ENCODE measurements at places on chromosomes 6 and 20.

GRCh38 chr6:113352029-113352801 is 504.9 kb upstream of the MARCKS start:
- DNase-seq = peak; percentile 72

DNA sequence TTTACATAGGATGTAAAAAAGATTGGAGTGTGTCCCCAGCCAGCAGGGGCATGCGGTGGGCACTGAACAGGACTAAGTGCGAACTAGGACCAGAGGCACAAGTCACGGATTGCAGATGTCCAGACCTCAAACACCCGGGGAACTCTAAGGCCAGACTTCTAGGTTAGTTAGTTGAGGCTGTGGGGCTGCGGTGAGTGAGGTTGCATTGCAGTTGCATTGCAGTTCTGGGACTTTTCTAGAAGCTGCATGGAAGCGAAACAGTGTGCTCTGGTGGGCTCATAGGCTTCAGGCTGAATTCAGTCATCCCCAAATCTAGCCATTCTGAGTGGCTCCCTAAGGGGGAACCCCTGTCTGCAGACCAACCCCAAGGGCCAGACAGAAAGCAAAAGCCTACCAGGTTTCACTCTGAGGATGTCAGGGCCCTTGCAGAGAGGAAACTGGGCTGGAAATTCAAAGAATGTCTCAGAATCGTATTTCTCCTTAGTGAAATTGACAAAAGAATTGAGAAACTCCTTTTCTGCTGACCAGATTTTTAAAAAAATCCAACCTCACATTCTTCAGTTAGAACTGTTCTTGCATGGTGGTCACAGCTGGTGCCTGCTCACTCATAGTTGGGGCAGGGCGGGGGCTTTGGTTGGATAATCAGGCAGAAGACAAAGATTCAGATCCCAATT is 182.8 kb downstream of the ZDHHC14 start:
- DNase-seq = no peak

DNA sequence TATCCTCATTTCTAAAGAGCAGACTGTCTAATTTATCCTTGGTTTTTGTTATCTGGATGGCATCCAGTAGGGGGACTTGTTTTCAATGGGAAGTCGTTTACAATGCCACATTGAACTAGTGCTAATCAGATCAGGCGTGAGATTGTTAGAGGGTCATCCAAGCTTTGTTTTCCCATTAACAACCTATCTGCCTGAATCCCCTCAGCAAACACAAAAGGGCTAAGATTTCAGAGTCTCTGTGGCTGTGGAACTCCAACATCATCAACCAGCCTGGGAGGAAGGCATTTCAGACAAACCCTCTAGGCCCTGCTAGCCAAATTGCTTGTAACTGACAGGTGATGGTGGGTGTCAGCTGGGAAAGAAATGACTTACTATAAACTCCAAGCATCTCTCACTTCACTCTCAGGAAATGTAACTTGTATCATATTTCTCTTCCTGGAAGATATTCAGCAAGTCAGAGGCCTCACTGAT is 47.7 kb downstream of the COL19A1 start:
- no peak for DNase-seq

GRCh38 chr6:1023229-1023628 is 288.7 kb upstream of the FOXQ1 start:
- no peak for DNase-seq

- no peak for DNase-seq
Observed at GRCh38 chr6:109799129-109799528, 108.0 kb downstream of the FIG4 start.

GRCh38 chr6:44567406-44567805 is 179.9 kb downstream of the CDC5L start:
- DNase-seq = no peak

GRCh38 chr6:13531956-13532355 is 42.4 kb upstream of the SIRT5 start:
- no peak for DNase-seq

DNA sequence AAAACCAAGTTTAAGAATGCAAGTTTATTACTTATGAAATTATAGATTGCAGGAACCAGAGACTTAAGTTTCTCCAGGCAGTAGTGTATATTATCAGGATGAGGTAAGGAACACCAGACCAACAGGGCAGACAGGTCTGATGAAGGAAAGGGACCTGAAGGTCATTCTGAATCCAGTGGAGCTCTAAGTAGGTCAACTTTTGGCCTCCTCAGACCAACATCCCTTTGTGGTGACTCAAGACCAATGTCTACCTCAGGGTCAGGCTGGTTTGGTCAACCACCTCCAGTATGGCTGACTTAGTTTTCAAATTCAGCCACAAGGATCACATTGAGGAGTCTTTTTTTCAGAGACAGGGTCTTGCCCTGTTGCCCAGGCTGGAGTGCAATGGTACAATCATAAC is 38.7 kb upstream of the TFAP2A start:
- no peak for DNase-seq

DNA sequence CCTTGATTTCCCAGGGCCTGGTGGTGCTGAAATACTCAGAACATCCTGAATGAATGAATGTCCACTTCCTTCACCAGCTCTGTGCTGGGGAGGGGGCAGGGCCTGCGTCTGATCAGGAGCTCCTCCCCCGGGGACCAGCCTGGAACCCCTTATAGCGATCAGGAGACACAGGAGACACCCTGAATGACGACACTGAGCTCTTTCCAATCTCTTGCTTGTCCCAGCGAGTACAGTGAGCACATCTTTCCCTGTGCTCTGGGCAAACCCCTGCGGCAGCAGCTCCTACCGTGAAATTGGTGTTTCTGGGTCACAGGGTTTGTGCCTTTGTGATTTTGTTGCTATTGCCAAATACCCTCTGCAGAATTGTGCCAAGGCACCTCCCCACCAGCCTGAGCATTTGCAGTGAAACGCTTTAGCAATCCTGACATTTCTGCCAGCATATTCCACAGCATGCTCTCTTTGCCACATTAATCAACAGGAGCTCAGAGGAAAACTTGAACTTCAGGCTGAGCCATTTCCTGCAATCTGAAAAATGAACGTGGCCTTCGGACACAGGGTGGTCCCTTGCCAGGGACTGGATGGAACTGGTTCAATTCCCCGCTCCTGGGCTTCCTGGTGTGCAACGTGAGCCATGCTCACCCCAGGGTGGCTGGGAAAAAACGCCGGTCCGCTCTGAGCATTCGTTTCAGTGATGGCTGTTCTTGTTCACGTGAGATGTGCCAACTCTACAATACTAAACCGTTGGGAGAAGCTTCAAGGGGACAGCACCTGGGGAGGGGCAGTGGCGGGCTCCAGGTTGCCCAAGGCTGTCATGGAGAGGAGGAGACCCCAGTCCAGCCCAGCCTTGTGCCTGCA is 23.1 kb upstream of the MRGBP start:
- DNase-seq = peak; percentile 89

DNA sequence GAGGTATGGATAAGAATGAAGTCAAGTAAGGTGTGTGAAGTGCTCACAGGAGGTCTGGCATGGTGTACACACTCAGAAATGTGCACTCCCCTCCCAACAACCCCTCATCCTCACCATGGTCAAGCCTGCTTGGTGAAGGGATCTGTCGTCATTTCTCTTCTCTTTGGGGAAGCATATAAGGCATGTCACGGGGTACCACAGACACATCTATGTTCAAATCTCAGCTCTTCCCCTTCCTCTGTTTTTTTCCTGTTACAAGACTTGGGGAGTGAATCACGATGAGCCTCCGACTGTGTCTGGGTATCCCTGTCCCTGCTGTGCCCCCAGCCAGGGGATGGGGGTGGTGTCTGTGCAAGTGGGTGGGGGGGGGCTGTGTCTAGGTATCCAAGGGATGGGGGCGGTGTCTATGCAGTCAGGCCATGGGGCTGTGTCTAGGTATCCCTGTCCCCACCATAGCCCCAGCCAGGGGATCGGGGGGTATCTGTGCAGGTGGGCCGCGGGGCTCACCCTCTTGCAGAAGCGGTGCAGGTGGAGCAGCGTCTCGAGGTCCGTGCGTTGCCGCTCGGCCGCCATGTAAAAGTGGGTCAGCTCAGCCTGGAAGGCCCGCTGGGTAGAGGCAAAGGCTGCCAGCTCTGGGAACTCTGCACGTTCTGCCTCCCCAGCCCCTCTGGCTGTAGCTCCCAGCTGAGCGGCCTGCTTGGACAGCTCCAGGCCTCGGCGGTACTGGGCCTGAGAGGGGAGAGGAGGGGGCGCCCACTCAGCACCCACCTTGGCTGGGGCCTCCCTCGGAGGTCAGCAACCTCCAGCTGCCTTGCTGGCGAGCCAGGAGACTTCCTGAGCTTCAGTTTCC is 43.6 kb downstream of the KIAA1755 start:
- DNase-seq = no peak

- no peak for DNase-seq
Observed at GRCh38 chr20:51643390-51643789, 100.9 kb upstream of the NFATC2 start.

DNA sequence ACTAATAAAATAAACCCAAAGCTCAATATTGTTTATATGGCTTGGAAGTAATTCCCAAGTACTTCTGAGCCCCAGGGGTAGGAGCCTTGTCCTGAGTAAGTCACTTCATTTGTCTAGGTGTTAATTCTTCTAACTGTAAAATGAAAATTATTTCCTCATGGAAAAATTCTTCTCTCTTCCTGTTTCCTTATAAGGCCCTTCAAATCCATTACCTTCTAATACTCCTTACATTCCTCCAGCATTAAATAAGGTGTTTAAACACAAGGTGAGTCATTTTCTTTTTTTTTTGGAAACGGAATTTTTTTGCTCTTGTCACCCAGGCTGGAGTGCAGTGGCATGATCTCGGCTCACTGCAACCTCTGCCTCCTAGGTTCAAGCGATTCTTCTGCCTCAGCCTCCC is 41.9 kb downstream of the PRR18 start:
- peak; percentile 16 for DNase-seq

- peak; percentile 73 for DNase-seq
Observed at GRCh38 chr20:25336561-25337422, 53.8 kb downstream of the ABHD12 start.

DNA sequence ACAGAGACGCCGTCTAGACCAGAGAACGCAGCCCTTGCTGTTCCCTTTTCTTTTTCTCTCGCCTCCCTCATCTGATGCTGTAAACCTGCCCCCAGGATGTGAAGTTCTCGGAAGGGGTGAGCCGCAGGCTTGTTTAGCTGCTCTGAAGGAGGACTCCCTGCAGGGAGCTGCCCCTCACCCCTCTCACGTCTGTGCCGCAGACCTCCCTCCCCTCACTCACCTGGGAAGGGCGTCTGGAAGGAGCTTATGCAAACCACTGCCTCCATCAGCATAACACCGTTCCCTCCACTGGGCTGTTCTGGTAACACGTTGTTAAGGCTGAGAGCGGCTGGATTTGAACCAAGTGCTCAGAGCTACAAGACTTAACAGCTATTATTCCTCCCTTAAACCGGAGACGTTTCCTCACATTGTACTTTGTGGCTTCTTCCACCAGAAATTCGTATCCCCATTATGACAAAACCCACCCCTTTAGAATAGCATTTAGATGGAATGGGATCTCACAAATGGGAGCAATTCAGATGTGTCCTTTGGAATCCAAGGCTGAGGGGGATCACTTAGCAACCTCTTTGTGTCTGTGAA is 99.8 kb downstream of the SMOC2 start:
- DNase-seq = no peak

DNA sequence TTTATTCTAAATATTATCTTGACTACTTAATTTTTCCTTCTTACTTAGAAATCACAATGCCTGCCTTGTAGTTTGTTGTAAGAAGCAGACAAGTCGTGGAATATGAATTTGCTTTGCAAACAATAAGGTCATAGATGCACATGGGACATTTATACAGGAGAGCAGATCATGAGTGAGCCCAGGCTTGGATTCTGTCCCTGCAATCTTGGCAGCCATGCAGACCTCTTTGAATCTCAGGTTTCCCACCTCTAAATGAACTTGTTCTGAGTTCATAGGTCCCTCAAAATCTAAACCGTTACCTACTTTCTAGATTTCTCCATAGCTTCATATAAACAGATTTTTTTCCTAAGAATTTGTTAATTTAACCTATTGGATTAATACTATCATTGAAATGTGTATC is 19.5 kb downstream of the KIAA0408 start:
- DNase-seq = no peak

GRCh38 chr20:14829906-14830305 is 492.5 kb upstream of the FLRT3 start:
- no peak for DNase-seq

- DNase-seq = no peak
Observed at GRCh38 chr6:87832025-87832825, 130.2 kb upstream of the AKIRIN2 start.

DNA sequence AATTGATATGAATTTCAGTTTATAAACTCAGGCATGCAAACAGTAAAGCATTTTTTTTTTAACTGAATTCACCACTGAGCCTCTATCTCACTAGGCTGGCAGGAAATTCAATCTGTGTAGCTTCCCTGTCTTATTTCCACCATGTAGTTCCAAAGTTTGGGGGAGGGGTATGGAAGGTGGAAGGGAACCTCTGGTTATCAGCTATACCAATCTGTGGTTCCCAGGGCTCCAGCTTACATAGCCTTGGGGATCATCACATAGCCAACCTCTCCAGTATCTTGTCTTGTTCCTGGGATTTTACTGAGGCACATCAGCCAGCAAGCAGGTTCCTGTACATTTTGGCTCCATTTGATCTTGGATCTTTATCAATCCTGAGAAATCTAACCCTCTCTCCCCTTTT is 15.6 kb downstream of the RAD21L1 start:
- no peak for DNase-seq
